Pancreas (tissue), 10 donors: ENCODE measurements at places on chromosomes 4 and X. TPM values are rescaled to one million over a fixed set of nuclear protein-coding genes. Genes with fewer than 3 reads are reported as not detected.

CHRNA9 gene
- polyA plus RNA-seq, result not detected

MBNL3 gene
- 2.5 TPM for polyA plus RNA-seq

CUL4B gene
- polyA plus RNA-seq, result 9.6 TPM

JCHAIN gene
- 0.38 TPM for polyA plus RNA-seq

ASMT gene
- 1.2 TPM for polyA plus RNA-seq

HUWE1 gene
- 29.8 TPM for polyA plus RNA-seq

- no peak overlapping the region for H3K27ac ChIP-seq
- no peaks in the 10 kb centered on the region for H3K27me3 ChIP-seq
- no peaks in the 10 kb centered on the region for H3K36me3 ChIP-seq
- H3K4me3 ChIP-seq, result no peak overlapping the region
- no peak for DNase-seq
- H3K4me1 ChIP-seq, result no peaks in the 10 kb centered on the region
Measured at GRCh38 chr4:184950117-184950830, 68.0 kb upstream of the HELT start.

DNA sequence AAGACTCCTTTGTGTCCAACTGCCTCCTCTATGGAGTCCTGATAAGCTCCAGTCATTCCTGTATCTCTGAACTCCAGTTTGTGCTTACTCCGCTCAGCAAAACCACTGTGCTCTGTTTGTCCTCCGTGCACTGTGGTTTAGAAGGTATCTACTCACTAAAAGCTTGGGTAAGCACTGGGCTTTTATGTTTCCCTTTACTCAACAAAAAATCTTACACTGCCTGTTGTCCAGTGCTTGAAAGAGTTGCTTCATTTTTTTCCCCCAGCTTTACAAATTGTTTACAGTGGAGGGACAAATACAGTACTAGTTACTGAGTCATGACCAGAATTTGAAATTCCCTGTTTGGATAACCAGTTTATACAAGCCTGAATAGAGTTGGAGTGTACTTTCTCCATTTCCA, 545.3 kb upstream of the FAT1 start:
- H3K4me3 ChIP-seq, result no peak overlapping the region
- H3K27ac ChIP-seq, result no peak overlapping the region
- no peak for DNase-seq
- H3K36me3 ChIP-seq, result no peaks in the 10 kb centered on the region
- H3K4me1 ChIP-seq, result no peaks in the 10 kb centered on the region

DNA sequence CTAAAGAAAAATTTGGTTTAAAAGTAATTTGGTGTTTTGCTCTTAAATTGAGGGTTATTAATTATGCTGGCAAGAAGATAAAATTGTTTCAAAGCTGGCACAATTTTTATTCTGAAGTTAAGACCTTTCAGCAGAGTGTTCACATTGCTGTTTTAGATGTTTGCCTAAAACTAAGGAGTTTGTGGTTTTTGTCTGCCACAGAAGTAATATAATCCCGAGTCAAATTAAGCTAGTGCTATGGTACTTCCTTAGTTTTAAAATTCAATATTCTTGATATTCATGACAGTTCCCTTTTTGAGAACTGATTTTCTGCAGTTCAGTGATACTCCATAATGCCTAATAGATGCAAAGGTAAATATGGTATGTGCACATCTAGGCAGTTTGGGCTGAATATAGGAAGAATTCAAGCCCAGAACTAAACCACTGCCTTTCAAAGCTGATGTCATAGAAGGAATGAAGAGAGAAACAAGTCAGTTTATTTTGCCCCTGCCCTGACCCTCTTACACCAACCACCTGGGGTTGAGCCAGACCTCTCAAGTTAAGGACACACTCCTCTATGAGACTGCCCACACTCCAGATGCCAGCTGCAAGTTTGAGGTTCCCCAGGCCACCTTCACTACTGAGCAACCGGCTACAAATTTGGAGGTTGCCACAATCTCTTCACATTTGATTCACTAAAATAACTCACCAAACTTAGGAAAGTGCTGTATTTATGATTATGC, 32.1 kb upstream of the VEGFC start:
- H3K36me3 ChIP-seq, result no peaks in the 10 kb centered on the region
- no peaks in the 10 kb centered on the region for H3K27me3 ChIP-seq
- H3K4me3 ChIP-seq, result no peak overlapping the region
- no peak overlapping the region for H3K27ac ChIP-seq

DNA sequence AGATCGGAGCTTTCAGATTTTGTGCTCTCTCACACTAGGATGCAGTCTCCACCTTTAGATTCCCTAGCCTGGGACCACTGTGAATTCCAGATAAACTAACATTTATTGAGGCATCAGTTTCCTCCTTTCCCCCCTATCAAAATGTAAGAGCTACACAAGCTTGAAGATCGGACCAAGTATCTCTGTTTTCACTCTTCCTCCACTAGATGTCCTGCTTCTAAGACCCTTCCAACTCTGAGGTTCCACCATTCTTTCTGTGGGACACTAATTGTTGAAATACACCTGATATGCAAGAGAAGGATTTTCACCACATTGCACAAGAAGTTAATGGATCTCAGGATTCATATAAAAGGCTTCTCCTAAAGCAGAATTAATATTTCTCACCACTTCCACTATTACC, 43.0 kb upstream of the PHOX2B start:
- DNase-seq, result no peak
- H3K4me1 ChIP-seq, result no peaks in the 10 kb centered on the region
- no peaks in the 10 kb centered on the region for H3K36me3 ChIP-seq
- no peak overlapping the region for H3K27ac ChIP-seq

DNA sequence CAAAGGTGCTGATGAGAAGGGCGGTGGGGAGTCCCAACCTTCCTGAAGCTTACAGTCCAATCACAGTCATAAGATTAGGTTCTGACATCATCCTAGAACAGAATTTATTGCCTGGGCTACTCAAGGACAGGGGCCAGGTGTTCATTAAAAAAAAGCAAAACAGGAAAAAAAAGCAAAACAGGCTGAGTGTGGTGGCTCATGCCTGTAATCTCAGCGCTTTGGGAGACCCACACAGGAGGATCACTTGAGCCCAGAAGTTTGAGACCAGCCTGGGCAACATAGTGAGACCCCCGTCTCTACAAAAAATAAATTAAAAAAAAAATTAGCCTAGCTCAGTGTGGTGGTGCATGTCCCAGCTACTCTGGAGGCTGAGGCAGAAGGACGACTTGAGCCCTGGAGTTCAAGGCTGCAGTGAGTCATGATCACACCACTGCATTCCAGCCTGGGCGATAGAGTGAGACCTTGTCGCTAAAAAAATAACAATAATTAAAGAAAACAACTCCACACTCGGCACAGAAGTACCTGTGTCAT, 3.0 kb downstream of the RAB9A start:
- peaks cover 21% of the 10 kb centered on the region for H3K4me1 ChIP-seq
- no peak overlapping the region for H3K27ac ChIP-seq
- H3K36me3 ChIP-seq, result no peaks in the 10 kb centered on the region
- H3K4me3 ChIP-seq, result no peak overlapping the region

DNA sequence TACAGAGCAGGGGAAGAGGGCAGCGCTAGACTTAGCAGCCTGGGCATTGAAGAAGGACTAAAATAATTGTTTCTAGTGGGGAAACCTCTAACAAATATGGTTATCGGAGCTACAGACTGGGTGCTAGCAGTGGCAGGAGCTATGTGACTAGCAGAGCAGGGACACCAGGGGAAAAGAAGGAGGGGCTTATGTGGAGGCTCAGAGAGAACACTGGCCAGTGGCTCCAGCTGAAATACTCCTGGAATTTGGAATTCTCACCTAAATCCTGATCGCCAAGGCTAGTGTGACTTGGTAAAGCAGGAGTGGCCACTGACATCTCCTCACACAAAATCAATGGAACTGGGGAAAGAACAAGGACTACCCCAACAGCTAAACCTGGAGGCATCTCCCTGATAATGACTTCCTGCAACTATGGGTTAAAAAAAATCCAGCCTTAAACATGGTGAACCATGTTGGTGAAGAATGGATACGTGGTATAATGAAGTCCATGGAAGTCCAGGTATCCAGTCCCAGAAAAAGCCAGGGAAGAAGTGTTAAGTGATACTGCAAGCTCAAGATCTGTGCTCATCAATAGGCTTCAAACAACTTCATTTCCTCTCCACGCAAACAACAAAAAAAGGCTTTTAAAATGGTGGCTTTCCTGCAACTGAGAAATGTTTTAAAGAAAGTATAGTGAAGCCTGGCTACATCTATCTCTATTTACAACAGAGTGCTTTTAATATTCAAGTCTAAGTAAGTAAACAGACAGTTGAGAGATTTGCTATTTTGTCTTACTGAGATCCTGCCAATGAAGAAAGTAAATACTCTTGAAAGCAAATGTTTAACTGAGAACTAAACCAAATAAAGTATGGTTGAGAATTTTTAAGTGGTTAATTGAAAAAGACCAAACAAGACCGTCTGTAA, 1.8 kb downstream of the TAPT1 start:
- H3K4me1 ChIP-seq, result peaks cover 25% of the 10 kb centered on the region
- H3K27me3 ChIP-seq, result no peaks in the 10 kb centered on the region
- no peak for DNase-seq
- no peak overlapping the region for H3K4me3 ChIP-seq
- H3K36me3 ChIP-seq, result no peaks in the 10 kb centered on the region

DNA sequence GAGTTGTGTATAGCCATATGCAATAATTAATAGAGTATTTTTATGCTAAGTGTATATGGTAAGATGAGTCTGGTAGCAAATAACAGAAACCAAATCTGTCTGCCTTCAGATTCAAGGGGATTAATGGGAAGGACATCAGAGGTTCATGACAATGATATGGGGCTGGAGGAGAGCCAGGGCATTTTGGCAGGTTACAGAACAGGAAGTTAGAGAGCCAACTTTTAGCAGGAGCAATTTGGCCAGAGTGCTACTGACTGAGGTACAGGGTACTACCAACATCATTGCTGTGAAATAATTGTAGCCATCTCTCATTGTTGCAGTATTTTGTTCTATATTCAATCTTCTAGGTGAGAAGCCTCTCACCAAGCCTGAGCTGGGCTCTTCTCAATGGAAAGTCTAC, 210.9 kb upstream of the FAM47A start:
- no peak overlapping the region for H3K4me3 ChIP-seq
- no peak for DNase-seq
- no peaks in the 10 kb centered on the region for H3K4me1 ChIP-seq
- H3K27ac ChIP-seq, result no peak overlapping the region
- H3K36me3 ChIP-seq, result no peaks in the 10 kb centered on the region
- no peaks in the 10 kb centered on the region for H3K27me3 ChIP-seq

DNA sequence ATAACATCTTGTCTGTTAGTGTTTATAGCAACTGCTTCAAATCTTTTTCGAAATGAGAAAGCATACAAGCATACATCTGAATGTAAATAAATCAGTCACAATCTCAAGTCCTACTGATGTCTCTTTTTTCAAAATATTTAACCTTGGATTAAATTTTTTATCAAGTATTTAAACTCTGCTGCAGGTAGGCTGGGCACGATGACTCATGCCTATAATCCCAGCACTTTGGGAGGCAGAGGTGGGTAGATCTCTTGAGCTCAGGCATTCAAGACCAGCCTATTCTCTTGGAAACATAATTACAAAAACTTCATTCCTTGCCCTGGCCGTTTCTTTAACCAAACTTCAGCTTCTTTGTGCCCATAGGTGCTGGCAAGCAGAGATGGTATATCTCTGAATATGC, 540.3 kb upstream of the GALNT7 start:
- no peak for DNase-seq
- no peak overlapping the region for H3K4me3 ChIP-seq
- no peaks in the 10 kb centered on the region for H3K36me3 ChIP-seq
- H3K4me1 ChIP-seq, result no peaks in the 10 kb centered on the region

- DNase-seq, result no peak
- H3K36me3 ChIP-seq, result no peaks in the 10 kb centered on the region
- no peak overlapping the region for H3K27ac ChIP-seq
- H3K4me3 ChIP-seq, result no peak overlapping the region
- H3K4me1 ChIP-seq, result no peaks in the 10 kb centered on the region
- H3K27me3 ChIP-seq, result no peaks in the 10 kb centered on the region
Measured at GRCh38 chr4:53752124-53752523, 160.8 kb upstream of the LNX1 start.

DNA sequence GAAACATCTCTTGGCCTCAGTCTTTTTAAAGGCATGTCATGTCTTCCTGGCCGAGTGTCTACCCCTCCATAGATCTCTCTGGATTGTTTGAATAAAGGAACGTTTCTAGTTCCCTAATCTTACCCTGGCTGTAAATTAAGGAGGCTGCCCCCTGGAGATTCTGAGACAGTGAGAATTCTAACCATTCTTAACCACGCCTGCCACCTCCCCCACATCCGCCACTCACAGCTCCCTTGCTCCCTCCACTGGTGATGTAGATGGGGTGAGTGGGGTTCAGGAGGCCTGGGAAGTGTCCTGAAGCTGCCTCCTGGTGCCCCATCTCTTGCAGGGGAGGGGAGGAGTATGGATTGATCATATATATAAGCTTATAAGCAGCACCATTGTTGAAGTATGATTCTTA, 48.0 kb upstream of the TRIM2 start:
- H3K4me3 ChIP-seq, result no peak overlapping the region
- no peaks in the 10 kb centered on the region for H3K27me3 ChIP-seq
- no peak overlapping the region for H3K27ac ChIP-seq
- no peak for DNase-seq
- no peaks in the 10 kb centered on the region for H3K4me1 ChIP-seq
